ENCODE measurements at places on chromosomes 3 and 15.

- DNase-seq, result no peak
These were observed 53.2 kb upstream of the MITF start for GRCh38 chr3:69686056-69686455.

- DNase-seq, result no peak
These were observed 13.4 kb downstream of the ITPR1 start for GRCh38 chr3:4506559-4507023.

DNA sequence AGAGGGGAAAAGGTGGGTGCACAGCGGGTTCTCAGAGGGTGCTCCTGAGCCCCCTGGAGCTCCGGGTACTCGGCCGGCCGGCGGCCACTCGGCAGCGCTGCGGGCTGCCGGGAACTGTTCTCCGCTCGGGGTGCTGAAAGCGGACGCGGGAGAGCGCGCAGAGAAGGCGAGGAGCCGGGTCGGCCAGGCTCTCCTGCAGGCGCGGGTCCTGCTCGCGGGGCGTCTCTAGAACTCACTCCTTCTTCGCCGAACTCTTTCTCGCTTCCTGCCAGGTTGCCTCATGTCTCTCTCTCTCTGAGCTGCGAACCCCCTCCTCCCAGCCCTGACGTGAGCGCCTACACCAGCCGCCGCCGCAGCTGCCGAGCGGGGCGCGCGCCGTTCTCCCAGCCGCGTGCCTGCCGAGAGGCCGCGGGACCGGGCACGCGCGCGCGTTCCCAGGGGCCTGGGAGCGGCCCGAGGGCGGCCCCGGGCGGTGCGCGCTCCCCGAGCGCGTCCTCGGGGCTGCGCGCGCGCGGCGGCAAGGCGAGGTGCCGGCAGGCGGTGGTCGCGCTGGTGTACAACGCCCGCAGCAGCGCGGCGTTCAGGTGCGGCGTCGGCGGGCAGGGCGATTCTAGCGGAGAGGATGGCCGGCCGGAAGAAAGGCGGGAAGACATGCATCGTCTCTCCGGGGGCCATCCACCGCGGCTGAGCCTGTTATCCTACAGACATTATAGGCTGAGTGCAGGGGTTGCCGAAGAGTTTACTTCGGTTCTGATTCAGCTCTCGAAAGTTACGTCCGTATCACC, at the start of gene PEX5L:
Gene PEX5L, minus strand, starts transcription at position 267 of the 785 bp plus-strand sequence. CDS start 338 bp downstream, outside the sequence.
- DNase-seq, result no peak

- peak; percentile 29 for DNase-seq
These were observed 20.4 kb downstream of the IGF1R start for GRCh38 chr15:98668566-98669308.

DNA sequence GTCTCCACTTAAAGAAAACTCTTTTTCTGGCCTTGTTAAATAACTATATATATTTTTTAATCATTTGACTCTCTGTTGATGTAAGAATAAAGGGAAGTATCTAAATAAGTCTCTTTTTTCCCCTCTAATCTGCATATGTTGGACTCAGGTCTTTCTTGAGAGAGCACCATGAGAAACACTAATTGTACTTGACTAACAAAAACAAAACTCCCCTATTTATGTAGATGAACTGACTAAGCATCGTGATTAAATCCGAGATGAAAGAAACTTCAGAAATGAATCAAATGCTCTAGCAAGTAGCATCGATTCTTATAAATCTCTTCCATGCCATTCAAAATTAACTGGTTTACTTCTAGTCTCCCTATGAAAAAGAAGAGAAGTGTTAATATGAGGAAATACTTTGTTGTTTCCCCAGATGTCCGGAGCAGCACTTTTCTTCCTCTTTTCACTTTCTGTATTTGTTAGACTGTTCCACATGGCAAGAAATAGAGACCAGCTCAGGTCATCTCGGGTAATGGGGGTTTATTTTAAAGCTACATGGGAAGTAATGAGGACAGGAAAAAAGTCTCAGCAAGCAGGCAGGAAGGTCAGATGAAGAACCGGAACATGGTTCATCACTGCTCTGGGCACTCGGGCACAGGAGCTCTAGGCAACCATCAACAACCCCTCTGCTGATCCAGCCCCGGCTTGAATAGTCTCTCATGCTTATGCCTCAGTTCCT, 288.3 kb downstream of the CNTN6 start:
- no peak for DNase-seq

- DNase-seq, result no peak
These were observed 10.3 kb downstream of the CACNA2D2 start for GRCh38 chr3:50493086-50493485.

DNA sequence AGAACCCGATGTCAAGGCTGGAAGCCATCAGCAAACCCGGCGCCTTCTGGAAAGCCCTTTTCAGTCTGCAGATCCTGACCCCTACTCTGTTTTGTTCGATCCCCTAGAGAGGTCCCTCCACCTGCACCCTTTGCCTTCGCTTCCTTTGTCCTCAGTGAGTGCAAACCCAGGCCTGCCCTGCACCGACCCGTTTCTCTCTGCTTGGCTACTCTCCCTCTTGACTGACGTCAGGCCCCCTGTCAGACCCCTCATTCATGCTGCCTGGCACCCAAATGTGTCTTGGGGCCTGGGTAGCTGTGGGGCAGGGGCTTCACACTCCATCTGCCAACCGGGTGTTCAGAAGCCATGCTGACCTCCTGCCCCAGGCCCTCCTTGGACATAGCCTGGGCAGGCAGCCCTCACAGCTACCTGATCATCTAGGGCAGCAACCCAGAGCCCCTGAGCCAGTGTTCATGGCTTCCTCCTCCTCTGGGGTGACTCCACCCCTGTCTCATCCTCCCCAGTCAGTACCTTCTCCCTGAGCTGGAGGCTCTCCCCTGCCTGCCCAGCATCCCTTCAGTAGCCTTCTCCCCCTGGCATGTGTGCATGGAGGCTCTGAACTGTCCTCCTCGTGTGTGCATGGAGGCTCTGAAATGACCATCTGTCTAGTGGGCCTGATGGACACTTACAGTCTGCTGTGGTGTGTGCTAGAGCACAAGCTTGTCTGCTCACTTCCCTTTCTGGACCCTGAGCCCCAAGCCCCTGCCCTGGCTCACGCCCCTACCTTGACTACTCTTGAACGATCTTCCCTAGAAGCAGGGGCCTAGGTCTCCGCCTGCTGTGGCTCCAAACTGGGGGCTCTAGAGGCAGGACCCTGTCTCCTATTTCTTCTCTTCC, 69.4 kb downstream of the EXOG start:
- DNase-seq, result no peak

GRCh38 chr15:63022663-63023062, 19.9 kb upstream of the TPM1 start:
- DNase-seq, result no peak

GRCh38 chr3:135970506-135971116, 5.1 kb downstream of the PPP2R3A start:
- DNase-seq, result no peak

- no peak for DNase-seq
These were observed 4.6 kb upstream of the LMOD3 start for GRCh38 chr3:69126999-69127398.

- no peak for DNase-seq
These were observed 364.2 kb upstream of the PLSCR5 start for GRCh38 chr3:146969356-146969755.

- no peak for DNase-seq
These were observed 56.8 kb upstream of the TGFBR2 start for GRCh38 chr3:30549600-30549999.

DNA sequence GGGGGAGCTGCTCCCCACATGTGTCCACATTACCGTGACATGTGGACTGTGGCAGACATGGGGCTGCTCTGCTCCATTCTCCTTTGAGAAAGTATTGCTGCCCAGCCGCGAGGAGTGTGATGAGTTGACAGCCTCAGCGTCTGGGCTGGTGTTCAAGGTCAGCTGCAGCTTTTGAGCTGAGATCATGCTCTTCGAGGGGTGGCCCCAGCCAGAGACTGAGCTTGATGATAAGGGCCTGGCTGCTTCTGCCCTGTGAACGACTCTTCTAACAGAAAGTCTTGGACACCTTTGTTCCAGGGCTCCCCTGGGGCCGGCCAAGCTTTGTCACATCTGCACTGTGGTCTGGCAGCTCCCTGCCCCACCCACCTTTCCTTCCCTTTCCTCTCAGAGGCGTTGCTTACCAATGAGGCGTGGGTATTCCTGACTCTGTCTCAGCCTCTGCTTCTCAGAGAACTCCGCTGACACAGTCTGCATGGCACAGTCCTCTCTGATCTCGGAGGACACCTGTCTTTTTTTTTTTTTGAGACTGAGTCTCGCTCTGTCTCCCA, 86.6 kb downstream of the CHRD start:
- DNase-seq, result no peak

DNA sequence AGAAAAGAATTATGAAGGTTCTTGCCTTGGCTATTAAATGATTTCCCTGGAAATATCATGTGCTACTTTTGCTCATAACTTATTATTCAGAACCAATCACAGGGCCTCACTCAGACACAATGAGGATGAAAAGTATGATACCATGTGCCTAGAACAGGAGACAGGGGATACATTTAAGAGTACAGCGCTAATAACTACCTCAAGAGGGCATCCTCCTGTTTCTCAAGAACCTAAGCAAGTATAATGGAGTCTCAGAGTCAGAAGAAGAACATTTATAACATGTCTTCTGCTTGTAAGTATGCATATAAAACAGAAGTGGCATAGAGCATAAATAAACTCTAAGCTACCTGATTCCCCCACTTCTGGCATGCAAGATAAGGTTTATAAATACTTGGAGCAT, 125.4 kb upstream of the MME start:
- DNase-seq, result no peak

DNA sequence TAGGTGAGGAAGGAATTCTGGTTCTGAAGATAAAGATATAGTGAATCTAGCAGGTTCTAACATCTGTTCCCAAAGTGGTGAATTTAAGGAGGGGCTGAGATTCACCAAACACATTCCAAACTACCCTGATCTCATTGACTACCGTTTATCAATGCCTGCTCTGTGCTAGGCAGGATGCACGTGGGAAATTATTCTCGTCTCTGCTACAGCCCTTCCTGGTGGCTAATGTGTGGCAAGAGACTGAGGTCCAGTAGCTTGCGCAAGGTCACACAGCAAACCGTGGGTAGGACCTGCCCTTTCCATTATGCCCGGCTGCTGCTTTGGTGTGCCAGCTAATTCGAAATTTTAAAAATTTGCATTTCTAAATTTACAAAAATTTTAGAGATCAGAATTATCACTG, 209.5 kb upstream of the TRIM42 start:
- DNase-seq, result no peak

DNA sequence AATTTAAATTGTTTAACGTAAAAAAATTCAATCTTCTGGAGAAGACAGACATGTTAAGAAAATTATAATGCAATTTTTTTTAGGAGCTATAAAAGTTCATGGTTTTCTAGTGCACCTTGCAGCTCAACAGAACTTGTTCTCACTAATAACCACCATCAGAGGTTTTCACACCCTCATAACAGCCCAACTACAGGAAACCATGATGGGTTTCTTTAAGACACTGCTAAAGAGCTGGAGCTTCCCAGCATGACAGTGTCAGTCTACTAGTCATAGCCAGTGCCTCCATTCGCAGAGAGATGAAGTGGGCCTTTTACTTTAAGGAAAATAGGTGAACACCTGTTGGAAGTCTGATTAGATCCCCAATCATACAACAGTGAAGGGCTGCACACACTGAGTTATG, 224.1 kb upstream of the TRIM42 start:
- no peak for DNase-seq

DNA sequence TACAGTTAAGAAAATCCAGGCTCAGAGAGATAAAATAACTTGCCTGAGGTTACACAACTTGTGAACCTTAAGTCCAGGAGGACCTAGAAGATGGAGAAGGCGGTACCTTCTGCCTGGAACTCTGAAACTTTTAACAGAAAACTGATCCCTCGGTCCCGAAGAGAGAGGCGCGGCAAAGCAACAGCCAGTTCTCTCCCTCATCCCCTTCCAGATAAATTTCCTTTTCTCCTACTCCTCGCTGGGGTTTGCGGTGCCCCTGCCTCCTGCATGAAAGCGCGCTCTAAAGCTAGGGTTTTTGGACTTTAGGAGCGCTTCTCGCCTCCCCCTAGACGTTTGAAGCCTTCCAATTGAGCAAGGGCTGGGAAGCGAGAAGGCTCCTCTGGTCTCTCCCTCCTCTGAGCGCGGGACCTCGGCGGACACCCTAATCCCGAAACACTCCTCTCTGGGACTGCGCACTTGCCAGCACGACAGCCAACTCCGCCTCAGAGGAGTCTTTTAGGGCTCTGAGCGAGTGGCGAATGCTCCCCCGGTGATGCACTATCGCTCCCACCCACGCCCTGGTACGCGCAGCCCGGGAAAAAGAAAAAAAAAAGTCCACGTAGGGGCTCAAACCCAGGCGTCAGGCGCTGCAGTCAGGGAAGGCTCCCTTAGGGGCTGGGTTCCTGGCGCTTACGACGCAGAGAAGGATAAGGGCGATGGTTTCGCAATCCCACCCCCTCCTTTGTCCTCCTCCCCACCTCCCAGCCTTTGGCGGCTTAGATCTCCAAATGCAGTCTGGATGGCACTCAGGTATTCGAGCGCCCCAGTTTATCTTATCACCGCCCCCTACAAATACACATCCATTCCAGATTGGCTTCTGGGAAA, 7.9 kb upstream of the EOMES start:
- no peak for DNase-seq

GRCh38 chr3:184428561-184429175, 48.8 kb downstream of the CHRD start:
- no peak for DNase-seq

DNA sequence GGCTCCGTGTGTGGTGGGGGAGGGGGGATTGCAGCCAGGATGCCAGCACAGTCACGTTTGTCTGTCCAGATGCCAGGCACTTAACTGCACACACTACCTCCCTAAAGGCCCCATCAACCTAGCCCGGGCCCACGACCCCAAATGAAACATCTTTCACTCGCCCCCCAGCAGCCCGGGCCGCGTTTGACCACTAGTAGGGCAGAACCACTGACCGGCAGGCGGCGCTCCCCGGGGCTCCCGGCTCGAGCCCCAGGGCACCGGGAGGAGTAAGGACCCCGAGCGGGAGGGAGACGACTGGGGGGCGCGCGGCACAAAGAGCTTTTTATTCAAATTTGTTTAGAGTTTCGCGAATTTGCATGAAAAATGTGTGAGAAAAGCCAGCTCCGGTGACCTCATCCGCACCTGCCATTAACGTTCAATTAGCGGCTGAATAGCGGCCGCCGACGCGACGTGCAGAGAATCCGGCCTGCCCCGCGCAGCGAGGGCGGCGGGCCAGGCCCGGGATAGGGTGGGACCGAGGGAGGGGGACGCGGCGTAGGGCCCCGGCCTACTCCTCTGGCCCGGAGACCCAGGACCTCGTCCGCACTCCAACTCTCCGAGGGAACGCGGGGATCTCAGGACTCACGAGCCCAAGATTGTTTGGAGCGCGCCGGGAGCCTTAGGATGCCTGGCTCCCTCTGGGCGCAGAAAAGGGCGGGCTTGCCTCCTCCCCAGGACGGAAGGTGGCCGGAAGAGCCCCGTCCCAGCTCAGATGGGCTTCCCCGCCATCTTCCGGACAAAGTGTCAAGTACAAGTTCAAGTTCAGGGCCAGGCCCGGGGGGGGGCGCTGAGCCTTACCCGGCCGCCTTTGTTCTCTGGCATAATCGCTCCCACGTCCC, 64.9 kb upstream of the POLG start:
- DNase-seq, result no peak

Measured in CD4-positive, alpha-beta T cell treated with Interleukin-4 for 4 hours (primary cell).